ENCODE measurements at places on chromosomes 5 and 9. TPM values are rescaled to one million over a fixed set of nuclear protein-coding genes. Genes with fewer than 3 reads are reported as not detected.

DNA sequence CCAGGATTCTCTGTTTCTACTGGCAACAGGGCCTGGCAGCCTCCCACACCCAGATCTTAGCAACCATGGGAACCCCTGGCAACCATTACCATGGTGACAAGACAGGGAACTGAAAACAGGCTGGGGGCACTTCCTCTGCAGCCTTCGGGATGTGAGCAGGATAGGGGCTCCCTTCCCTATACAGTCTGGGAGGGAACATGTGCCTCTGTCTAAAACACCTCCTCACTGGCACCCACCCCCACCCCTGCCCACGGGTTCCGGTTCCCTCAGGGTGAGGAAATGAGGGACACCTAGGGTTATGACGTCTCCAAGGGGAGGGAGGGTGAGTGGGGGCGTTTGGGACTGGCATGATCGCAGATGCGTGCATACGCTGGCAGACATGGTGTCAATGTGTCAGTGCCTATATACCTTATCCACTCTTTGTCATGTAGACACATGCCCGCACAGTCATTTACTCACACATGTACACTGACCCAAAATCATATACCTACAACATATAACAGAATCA, 3.0 kb upstream of the DNAJB5 start:
- DNase-seq, result peak; percentile 21

DNA sequence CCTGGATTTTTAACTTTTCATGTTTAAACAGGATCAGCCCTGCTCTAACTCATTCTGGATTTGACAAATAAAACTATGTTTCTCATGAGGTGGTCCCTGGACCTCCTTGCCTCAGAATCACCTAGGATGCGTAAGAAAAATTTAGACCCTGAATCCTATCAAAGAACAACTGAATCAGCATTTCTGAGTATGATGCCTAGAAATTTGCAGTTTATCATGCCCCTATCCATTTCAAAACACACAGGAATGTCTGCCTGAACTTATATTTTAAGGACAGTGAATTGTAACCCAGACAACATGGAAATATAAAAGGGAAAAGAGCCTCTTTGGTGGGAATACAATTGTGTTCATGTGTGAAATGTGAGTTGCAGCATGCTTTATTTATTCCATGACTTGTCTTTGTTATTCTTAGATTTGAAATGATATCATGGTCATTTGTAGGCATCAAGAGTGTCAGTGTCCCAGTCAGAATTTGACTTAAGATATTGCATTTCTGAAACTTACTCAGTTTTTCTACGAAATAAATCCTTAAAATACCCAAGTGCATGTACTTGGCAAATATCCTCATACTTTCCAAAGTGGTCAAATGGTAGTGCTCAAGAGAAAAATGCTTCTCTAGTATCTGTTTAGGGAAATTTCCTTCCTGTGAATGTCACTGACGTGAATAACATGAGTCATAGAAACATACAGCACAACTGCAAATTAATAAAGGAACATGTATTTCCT, 144.3 kb downstream of the GIN1 start:
- no peak for DNase-seq

Gene SPINK6
- not detected for total RNA-seq

DNA sequence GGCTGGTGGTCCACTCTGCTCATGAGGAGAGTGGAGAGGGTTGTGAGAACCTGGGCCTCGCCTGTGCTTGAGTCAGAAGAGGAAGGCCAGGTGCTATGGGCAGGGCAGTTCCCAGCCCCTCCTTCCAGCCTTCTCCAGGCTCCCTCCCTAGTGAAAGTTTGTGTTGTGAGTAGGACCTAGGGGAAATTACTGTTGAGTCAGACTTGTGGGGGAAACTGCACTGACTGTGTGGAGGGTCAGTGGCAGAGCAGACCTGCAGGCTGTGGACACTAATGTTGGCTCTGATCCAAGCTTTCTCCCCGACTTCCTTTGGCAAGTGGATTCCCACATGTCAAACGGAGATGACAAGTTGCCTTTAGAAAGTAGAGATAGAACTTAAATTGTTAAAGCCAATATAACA, 102.6 kb downstream of the ARHGAP26 start:
- peak; percentile 46 for DNase-seq

Gene ZMAT2
- 34.0 TPM for total RNA-seq

DNA sequence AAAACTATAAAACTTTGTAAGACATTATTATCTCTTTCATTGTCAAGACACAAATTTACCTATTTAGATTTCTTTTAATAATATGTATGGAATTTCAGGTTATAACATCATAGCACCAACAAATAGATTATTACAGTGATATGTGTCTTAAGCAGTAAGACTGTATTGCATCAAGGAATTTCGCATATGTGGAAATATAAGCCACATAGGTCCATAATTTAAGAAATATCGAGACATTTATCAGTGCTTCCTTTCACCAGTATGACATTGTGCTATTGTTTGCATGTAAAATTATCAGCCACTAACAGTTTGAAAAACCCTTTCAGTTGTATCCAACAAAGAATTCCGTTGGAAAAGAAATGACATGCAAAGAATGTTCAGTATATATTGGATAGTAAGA, 186.7 kb upstream of the RASA1 start:
- no peak for DNase-seq
